Activated T-cell treated with anti-CD3 and anti-CD28 coated beads, Interleukin-2, amount 50 U/mL, for 1 hour (primary cell): ENCODE measurements at places on chromosomes 16 and 17.

GRCh38 chr17:10337136-10337535 lies 35.7 kb downstream of the MYH13 start:
- DNase-seq, result no peak

- DNase-seq, result no peak
These were observed 23.8 kb upstream of the CRYM start for GRCh38 chr16:21301895-21302291.

GRCh38 chr16:23296994-23297393 lies 5.1 kb upstream of the SCNN1B start:
- DNase-seq, result no peak

- DNase-seq, result no peak
These were observed 11.7 kb upstream of the LLGL1 start for GRCh38 chr17:18213666-18214270.

DNA sequence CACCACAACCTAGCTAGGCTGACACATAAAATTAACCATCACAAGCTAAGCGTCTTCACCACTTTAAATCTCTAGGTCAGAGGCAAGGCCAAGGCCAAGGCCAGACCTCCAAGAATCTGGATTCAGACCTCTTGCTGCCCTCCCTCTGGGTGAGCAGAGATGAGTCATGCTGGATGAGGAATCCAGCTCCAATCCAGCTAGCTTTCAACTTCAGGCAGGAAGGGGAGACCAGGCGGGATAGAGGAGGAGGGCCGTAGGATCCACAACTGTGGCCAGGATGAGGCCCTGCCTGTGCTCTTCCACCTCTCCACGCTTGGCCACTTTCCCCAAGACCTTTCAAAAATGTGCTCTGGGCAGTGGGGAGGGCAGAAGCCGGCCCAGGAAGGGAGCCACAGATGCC lies 14.7 kb downstream of the LRRC75A start:
- DNase-seq, result no peak

DNA sequence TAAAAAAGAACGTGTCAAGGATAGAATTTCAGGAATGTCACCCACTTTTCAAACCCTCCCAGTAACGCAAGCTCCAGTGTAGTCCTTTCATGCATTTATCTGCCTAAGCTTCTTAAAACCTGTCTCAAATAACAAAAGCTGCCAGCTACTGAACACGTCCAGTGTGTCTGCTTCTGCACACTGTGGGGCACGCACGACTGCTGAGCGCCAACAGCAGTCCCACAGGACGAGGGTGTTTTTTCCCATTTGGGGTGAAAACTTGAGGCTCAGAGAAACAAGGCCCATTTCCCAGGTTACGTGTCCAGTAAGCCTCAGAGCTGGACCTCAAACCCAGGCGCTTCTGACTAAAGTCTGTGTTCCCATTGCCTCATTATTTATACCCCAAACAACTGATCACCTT lies 17.2 kb downstream of the NTAN1 start:
- no peak for DNase-seq

- DNase-seq, result no peak
These were observed 49.7 kb downstream of the TBC1D16 start for GRCh38 chr17:79985943-79986391.

GRCh38 chr17:77371117-77371887 lies 230.5 kb downstream of the SEC14L1 start:
- no peak for DNase-seq

DNA sequence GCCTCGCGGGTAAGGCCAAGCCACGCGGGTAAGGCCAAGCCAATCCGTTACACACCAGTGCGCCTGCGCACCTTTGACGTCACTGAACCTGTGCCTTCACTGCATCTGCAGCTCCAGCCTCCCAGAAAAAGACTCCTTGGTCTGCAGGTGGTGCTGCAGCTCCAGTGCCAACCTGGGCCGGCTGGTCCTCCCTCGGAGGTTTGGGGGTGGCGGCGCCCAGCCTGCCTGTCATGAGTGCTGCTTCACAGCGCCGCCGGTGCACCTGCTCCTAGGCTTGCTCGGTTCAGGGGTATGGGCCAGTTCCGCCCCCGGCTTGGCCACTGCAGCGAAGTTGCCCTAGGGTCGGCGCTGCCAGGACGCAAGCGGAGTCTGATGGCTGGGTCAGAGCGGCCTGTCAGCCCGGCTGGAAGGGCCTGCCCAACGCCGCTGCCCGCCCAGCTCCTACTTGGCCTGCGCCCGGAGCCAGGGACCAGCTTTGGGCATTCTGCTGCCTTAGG lies 146.6 kb downstream of the USP22 start:
- DNase-seq, result peak; percentile 42

DNA sequence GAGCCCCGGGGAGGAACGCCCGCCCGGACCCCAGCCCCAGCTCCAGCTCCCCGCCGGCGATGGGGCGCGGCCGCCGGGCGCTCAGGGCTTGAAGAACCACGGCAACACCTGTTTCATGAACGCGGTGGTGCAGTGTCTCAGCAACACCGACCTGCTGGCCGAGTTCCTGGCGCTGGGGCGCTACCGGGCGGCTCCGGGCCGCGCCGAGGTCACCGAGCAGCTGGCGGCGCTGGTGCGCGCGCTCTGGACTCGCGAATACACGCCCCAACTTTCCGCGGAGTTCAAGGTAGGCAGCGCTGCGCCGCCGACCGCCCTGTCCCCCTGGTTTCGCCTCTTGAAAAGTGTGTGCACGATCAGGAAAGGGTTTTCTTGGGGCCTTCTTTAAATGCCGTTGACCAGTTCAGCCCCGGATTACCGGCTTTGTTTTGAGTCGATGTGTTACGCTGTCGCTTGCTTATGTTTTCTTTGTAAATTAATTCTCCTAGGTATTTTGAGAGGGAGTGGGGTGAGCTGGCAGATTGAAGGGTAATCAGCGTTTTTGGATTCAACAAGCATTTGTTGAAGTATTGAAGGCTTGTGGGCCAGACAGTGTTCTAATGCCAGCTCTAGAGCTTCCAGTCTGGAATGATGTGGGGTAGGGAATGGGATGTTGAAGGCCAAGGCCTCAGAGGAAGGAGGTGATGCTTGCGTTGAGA lies 681 bp downstream of the USP43 start:
- DNase-seq, result peak; percentile 25

GRCh38 chr16:52078716-52079655 lies 468.0 kb downstream of the TOX3 start:
- no peak for DNase-seq

GRCh38 chr17:59375857-59376256 lies 44.4 kb downstream of the YPEL2 start:
- DNase-seq, result no peak

GRCh38 chr16:80231888-80232287 lies 308.9 kb upstream of the DYNLRB2 start:
- DNase-seq, result no peak
